ENCODE measurements at places on chromosomes 3 and 15.

DNA sequence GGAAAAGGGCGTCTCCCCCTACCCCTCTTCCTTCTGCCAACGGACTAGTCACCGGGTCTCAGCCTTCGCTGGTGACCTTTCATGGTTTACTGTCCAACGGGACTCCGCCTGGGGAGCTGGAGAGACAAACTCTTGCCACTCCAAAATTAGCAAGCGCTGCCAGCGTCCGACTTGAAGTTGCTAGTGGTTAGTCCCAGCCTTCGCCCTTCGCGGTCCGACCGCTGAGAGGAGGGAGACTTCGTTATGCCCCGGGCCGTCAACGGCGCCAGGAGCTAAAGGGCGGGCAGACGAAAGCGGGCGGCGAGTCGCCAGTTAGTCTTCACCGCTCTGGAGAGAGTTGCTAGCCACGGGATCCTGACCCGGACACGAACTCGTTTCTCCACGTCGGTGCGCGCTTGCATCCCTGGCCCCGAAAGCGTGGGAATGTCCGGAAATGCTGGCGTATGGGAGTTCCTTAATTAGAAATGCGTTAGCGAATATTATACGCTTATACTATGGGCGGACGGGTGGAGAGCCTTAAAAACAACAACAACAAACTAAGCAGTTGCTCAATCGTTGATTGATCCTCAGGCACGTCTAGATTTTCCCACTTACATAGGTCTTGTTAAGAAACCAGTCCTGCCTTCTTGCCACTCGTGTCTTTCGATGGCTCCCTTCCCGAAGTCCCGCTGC lies 716 bp downstream of the SMC4 start:
- DNase-seq, result peak; percentile 11

DNA sequence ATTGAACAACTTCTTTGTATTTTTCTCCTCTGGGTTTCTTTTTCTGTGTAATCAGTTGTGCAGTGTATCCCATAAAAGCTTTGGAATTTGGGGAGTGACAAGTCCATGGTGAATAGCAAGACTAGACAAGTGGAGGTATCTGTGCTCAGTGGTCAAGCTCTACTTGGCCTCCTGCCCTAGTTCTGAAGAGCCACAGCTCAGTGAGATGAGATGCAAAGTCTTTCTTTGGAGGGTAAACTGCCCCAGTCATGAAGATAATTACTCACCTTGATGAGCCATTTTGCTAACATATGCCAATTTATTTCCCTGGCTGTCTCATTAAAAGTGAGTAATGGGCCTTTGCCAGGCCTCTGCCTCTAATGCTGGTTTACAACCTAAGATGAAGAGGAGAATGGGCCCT lies 271.2 kb upstream of the TRIM42 start:
- no peak for DNase-seq

- no peak for DNase-seq
Measured at GRCh38 chr15:86541540-86541939, 461.9 kb downstream of the AGBL1 start.

- DNase-seq, result no peak
Measured at GRCh38 chr3:71701251-71701762, 23.9 kb downstream of the EIF4E3 start.

- DNase-seq, result peak; percentile 38
Measured at GRCh38 chr3:38454178-38454883, 641 bp downstream of the ACVR2B start.

GRCh38 chr15:76286271-76286879 lies 24.9 kb downstream of the ETFA start:
- DNase-seq, result no peak

DNA sequence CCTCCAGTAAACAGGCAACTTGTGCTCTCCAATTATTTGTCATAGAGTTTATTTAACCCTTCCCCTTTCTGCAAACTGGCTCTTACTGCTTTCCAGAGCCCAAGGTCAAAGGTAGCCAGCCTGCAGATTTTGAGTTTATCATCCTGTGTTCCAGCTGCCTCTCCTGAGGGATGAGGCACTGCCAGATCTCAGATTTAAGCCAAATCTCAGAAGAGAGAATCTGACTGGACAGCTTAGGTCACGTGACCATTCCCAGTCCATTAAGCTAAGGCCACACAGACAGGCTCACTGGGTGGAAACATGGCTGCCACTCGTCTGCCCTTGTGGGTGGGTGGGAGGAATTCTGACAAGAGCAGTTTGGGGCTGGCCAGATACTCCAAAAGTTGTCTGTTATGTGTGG lies 8.6 kb upstream of the SIAH2 start:
- DNase-seq, result no peak

GRCh38 chr15:56699743-56700142 lies 33.6 kb downstream of the ZNF280D start:
- no peak for DNase-seq

- no peak for DNase-seq
Measured at GRCh38 chr3:183883291-183884096, 1.2 kb downstream of the PARL start.

DNA sequence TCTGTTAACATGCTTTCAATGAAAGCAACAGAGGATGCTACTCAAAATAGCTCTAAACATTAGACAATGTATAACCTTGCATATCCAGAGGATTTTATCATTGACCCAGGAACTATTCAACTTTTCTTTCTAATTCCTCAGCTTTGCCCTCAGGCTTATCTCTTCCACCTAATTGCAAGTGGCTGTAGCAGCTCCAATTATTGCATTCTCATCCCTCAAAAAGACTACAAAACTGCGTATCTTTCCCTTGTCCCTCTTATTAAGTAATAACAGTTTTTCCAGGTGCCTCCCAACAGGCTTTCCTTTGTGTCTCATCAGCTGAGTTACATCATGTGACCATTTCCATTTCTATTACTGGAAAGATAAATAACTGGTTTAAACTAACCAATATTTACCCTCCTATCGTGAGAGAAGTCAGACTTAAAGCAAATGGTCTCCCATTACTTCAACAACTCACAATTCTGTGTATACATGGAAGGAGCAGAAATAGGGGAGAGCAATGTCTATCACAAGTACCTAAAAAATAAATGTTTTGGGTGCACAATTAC lies 78.0 kb upstream of the MBNL1 start:
- DNase-seq, result no peak

GRCh38 chr15:100929641-100930042 lies 10.5 kb downstream of the LRRK1 start:
- no peak for DNase-seq

- no peak for DNase-seq
Measured at GRCh38 chr3:124518350-124518749, 211.9 kb upstream of the UMPS start.

DNA sequence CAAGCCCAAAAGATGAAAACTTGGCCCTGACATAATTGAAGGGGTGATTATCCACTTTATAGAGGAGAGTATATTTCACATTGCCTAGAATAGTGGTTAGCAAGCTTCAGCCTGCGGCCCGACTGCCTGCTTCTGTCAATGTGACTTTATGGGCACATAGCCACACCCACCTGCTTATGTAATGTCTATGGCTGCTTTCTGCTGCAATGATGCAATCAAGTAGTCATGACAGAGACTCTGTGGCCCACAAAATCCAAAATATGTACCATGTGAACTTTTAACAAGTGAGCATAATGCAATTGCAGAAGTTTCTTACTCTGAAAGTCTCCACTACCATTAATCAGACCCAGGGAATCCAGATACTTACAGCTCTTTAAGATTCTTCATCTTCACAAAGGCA lies 103.1 kb downstream of the LRIG1 start:
- no peak for DNase-seq

- no peak for DNase-seq
Measured at GRCh38 chr15:51799282-51800252, 29.9 kb upstream of the TMOD3 start.

- DNase-seq, result no peak
Measured at GRCh38 chr15:58307313-58307961, 124.4 kb upstream of the LIPC start.

- no peak for DNase-seq
Measured at GRCh38 chr3:25962255-25962654, 172.4 kb downstream of the OXSM start.

DNA sequence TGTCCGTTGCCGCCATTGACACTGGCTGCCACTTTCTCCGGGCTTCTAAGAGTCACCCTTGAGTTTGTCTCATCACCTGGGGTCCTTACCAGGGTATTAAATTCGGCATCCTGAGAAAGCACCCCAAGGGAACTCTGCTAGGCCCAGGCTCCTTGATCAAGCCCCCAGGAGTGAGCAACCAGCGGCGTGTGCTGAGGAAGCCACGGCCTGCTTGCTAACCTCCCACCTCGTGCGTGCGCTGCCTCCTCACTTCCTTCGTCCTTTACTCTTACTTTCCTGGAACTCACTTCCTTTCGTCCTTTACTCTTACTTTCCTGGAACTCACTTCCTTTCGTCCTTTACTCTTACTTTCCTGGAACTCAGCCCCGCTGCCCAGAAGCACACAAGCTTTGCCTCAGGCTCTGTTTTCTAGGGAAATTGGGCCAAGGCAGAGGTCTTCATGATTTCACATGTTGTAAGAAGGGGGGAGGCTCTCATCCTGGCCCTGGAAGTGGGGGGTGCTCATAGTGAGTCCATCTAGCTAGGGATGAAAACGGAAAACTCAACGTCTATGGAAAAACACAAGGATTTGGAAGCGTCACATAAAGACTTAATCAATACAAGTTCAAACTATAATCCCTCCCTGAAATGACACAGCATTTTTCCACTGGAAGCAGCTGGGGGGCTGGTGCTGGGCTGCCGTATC lies 36.7 kb upstream of the BDH1 start:
- DNase-seq, result no peak

GRCh38 chr15:74523982-74524381 lies 17.0 kb upstream of the ARID3B start:
- DNase-seq, result no peak
